Glomerular endothelial cell (primary cell): ENCODE measurements at places on chromosomes 16 and 17.

GRCh38 chr16:75868636-75869632, 142.6 kb upstream of the CPHXL start:
- no peak for DNase-seq

- no peak for DNase-seq
Observed at GRCh38 chr16:67108931-67109406, 772 bp upstream of the PHAF1 start.

DNA sequence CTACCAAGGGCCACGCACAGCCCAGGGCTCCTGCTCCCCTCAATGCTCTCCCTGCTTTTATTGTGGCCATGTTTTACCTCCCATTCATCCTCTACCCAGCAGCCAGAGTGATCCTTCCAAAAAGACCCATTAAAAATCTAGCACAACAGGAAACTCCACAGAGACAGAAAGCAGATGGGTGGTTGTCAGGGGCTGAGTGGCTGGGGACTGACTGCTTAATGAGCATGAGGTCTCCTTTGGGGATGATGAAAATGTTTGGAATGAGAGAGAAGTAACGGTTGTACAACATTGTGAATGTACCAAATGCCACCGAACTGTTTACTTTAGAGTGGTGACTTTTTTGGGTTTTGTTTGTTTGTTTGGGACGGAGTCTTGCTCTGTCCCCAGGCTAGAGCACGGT, 107.4 kb downstream of the GAS7 start:
- no peak for DNase-seq

DNA sequence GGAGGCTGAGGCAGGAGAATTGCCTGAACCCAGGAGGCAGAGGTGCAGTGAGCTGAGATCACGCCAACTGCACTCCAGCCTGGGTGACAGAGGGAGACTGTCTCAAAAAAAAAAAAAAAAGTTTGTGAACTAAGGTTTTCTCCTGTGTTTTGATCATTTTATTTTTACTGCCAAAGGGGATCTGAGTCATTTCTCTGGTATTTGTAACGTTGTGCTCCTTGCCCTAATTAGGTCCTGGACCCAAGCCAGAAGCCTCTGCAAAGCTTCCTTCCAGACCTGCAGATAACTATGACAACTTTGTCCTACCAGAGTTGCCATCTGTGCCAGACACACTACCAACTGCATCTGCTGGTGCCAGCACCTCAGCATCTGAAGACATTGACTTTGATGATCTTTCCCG, 32.1 kb downstream of the IST1 start:
- peak; percentile 89 for DNase-seq

GRCh38 chr17:77521076-77521475, 380.3 kb downstream of the SEC14L1 start:
- no peak for DNase-seq

- no peak for DNase-seq
Observed at GRCh38 chr16:426115-426905, 861 bp downstream of the RAB11FIP3 start.

- no peak for DNase-seq
Observed at GRCh38 chr17:39653662-39654331, 11.4 kb upstream of the TCAP start.

- no peak for DNase-seq
Observed at GRCh38 chr17:75845058-75845711, 981 bp upstream of the UNC13D start.

GRCh38 chr16:64406770-64407181, 715.1 kb downstream of the CDH11 start:
- no peak for DNase-seq

DNA sequence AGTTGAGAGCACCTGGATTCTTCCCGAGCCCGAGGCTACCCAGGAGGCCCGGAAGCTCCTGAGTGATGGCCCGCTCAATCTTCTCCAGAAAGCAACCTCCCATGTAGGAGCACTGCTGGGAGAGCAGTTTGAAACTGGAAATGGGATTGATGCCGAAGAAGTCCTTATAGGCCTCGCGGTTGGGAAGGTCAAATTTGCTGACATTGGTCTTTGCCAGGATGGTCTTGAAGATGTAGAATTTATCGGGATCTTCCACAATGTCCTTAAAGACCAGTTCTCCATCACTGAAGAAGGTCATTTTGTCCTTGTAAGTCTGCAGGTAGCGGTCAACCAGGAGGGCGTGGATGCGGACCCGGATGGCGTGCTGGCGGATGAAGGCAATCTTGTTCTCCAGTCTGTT, 49.7 kb downstream of the SRL start:
- no peak for DNase-seq

- no peak for DNase-seq
Observed at GRCh38 chr16:20410121-20410723, 888 bp downstream of the ACSM5 start.

- no peak for DNase-seq
Observed at GRCh38 chr16:57801098-57801808, 1.0 kb downstream of the KIFC3 start.

GRCh38 chr16:54926166-54926838, 4.4 kb upstream of the IRX5 start:
- no peak for DNase-seq

DNA sequence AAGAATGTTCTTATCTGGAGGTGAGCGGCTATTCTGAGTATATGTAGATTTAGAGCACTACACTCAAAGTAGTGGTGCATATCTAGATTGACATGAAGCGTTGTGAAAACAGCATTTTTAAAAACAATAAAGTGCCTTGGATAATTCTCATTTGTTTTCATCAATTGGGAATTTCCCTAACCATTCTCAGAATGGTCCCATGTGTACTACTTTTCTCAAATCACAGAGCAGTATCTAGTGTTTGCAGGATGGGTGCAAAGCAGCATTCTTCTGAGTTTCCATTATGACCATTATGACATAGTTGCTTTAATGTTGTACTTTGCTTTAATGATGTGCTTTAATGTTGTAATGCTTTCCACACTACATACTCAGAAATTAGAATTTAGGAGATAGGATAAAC, 16.2 kb upstream of the BCAS3 start:
- DNase-seq = no peak

- no peak for DNase-seq
Observed at GRCh38 chr17:42922294-42922693, 21.7 kb downstream of the G6PC1 start.

DNA sequence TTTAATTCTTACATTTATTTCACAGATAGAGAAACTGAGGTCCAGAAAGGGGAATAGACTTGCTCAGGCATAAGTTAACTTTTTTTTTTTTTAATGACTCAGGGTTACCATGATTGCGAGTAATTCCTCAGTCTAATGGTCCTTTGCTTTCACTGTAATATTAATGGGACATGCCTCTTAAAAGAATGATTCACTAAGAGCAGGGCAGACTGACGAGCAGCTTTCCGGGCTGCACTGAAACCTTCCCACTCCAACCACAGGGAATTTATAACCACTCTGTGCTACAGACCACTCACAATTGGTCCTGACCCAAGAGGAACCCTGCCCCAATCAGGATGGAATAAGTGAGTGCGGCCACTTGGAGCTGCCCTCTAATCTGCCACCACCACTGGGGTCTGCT, 5.7 kb downstream of the HOXB2 start:
- no peak for DNase-seq

GRCh38 chr16:53913920-53914319, 210.0 kb downstream of the FTO start:
- DNase-seq = no peak

DNA sequence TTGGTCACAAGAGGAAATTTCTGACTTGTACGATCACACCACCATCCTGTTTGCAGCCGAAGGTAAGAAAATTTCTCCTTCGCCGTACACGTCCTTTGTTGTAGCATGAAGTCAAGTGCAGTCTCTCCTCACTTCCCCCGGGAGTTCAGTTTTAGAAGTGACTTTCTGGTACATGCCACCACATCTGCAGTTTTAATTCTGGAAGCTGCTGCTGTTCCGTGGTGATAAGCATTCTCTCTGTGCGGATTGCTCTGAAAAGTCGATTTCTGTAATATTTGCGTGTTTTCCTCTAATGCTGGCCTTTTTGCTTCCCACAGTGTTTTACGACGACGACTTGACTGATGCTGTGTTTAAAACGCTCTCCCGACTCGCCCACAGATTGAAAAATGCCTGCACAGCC, 20.6 kb downstream of the METTL22 start:
- DNase-seq = no peak

DNA sequence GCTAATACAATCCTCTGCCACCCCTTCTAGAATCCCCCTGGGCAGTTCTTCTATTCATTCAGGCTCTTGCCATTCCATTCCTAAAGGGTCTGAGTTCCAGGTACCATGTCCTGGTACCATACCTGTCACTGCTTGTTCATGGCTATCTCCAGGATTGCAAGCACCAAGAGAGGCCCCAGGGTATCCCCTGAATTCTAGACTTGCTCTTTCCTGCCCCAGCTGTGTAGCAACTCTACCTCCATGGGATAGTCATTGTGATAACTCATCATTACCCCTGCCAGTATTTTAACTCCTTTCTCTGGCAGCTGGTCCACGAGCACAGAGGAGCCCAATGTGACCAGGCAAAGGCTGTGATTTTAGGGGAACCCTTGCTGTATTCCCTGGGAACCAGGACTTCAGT, 143.7 kb upstream of the CDH5 start:
- no peak for DNase-seq

GRCh38 chr16:56479469-56479868, 28.1 kb downstream of the OGFOD1 start:
- DNase-seq = no peak

DNA sequence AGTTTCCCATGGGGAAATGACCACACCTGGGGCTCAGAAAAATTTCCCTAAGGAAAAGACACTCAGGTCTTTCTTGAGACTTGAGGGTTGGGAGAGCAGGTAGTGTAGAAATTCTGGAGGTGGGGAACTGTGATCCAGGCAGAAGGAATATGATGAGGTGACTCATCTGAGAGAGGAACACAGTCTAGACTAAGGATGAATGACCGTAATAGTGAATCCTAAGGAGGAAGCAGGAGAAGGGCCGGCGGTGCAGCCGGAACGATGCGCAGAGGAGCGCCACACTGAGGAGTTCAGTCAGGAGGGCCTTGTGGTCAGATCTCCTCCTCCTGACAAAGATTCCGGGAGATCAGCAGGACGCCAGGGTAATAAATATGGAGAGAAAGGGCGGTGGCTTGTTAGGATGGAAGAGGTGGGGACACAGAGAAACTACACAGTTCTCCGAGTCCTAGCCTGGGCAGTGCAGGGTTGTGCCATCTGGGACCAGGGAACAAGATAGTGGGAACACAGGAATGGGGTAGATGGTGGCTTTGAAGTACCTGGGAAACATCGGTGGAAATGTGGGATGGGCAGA, 135.6 kb downstream of the PARN start:
- no peak for DNase-seq

DNA sequence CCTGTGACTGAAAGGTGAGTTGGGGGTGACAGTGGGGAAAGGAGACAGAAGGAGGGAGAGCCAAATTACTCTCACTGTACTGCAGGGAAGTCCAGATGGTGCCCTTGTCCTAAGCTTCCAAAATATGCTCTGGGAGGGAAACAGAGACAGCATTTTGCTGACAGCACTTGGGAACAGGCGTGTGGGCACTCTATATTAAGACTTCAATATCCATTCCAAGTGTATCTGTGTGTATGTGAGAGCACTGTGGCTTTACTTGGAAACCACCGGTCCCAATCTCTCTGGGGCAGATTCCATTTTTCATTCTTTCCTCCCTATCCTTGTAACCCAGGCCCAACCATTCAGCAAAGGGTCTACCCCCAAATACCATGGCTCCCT, 407.3 kb downstream of the UTP18 start:
- no peak for DNase-seq

DNA sequence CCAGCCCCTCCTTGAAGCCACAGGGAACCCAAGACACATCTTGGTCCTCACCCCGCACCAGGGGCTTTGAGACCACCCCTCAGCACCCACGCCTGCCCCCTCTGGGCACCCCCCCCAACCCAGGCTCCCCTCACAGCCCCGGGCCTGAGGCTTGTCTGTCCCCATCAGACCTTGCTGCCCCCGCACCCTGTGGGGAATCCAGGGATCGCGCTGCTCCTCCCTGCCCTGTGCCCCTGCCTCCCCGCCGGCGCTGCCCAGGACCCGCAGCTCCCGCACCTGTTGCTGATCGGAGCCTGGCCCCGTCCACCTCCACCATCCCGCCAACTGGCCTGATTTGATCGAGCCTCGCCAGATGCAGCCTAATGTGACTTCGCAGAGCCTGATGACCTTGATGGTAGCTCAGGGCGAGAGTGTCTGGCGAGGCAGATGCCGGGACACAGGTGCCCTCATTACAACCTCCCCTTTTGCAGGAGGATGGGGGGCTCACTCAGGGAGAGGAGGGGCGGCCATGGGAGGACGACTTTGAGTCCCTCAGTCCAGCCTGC, 29.0 kb downstream of the SLC25A10 start:
- DNase-seq = no peak

DNA sequence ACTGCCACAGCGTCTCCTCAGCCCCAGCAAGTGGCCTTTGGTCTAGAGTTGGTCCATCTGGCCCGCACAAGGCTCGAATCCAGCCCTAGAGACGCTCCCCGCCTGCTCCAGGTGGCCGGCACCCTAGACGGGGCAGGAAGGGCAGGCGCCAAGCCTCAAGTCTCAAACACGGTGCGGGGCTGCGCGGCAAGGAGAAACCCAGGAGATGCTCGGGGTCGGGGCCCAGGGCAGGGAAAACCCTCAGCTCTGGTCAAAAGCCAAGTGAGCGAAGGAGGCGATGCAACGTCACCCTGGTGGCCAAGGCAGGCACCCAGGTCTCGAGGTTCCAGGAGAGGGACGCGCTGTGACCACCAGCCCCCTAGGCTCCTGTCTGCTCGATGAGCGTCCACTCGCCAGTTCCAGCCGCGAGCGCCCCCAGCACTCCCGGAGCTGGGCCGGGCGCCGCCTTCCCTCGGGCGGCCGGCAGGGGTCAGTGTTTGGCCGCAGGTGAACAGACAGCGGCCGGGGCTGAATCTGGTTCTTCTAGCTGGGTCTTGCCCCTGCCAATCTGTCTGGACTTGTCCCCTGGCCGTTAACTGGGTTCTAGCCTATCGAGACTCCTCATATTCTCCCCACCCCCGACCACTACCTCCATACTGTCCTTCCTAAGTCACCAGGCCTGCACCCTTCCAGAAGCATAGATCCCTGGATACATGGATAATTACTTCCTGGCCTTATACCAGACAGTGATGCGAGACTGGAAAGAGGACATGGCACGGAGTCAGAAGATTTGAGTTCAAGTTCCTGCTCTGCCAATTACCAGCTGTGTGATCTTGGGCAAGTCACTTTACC, 44.0 kb downstream of the PRAC1 start:
- no peak for DNase-seq
